ENCODE measurements at places on chromosomes 11 and 22.
A peak's percentile ranks its signal among the peaks of the same experiment; 100 is the strongest.

- no peak for DNase-seq
Observed at GRCh38 chr11:118649941-118650340, 29.5 kb downstream of the TREH start.

DNA sequence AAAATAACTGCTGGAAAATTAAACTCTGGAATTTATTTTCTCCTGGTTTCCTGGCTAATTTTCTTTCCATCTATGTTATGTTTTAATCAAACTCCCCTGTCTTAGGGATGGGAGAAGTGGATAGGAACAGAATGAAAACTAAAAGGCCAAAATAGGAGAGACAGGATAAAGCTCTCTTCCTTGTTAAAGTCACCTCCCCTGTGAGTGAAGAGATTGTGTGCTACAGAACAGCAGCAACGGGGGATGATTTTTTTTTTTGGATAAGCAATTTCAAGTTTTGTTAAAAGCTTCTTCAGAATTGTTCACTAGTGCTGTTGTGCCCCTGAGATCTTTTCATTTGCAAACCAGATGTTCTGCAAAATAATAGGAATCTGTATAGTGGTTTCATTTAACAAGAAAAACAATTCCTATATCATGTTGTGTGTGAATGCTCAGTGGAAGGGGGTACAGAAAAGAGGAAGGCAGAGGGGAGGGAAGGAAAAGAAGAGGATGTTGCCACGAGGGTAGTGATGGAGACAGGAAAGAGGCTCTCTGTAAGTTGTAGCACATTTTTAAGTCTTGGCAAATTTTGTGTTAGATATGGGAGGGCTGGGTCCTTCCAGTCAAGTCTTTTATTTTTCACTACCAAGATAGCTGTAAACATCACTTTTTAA is 301.2 kb downstream of the CADM1 start:
- no peak for DNase-seq

DNA sequence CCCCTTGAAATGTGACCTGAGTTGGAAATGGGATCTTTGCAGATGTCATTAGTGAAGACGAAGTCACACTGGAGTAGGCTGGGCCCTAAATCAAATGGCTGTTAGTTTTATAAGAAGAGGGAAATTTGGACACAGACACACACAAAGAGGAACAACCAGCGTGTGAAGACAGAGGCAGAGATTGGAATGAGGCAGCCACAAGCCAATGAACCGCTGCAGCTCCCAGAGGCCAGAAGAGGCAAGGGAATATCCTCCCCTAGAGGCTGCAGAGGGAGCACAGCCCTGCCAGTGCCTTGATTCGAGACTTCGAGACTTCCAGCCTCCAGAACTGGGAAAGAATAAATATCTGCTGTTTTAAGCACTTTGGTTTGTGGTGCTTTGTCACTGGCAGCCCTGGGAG is 484.5 kb downstream of the MN1 start:
- no peak for DNase-seq

GRCh38 chr11:67113231-67113721 is 5.8 kb upstream of the KDM2A start:
- DNase-seq = no peak

DNA sequence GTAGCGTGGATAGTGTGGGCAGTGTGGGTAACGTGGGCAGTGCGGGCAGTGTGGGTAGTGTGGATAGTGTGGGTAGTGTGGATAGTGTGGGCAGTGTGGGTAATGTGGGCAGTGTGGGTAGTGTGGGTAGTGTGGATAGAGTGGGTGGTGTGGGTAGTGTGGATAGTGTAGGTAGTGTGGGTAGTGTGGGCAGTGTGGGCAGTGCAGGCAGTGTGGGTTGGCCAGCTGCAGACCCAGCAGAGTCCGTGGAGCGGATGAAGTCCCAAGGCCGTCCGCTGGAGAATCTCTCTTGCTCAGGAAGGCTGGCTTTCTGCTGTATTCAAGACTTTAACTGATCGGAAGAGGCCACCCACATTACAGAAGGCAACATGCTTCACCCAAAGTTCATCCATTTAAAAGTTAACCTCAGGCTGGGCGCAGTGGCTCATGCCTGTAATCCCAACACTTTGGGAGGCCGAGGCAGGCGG is 26.1 kb upstream of the KRTAP5-6 start:
- DNase-seq = no peak

DNA sequence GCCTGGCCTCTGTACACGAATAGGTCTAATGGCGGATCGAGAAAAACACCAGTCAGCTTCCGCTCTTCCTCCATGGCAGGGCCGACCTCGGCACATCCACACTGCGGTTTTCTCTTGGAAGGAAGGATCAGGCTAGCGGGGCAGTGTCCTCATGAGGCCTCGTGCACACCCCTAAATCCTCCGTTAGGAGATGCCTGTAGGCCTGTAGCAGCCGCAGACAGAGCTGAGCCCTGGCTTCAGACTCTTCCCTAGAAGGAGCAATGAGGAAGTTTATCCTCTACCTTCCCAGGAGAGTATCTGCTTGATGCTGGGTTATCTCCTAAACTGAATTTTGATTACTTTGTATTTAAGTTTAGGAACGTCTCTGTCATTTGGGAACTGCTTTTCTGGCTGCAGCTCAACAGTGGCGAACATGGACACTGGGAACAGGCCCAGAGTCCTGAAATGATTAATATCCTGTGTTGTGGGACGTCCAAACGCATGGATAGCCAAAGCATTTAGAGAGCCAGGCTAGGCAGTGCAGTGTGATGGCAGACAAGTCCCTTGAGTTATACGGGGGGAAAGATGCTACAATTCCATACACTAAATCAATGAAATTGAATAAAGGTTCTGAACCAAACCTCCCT is 16.5 kb upstream of the BMAL1 start:
- peak; percentile 26 for DNase-seq

DNA sequence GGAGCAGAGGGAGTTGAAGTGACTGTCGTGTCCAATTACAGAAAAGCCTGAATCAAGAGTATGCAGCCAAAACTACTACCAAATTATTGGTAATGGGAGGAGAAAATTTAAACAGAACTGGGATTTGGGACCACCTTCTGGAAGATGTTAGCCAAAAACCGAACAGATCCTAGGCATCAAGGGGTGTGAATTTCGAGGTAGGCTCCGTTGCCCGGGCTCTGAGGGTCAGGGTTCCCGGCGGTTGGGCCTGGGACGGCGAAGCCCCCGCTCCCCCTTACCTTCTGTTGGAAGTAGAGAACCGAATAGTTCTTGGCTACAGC is 313 bp downstream of the PRCP start:
- DNase-seq = no peak

- DNase-seq = no peak
Observed at GRCh38 chr11:48054994-48055291, 74.6 kb downstream of the PTPRJ start.

GRCh38 chr22:46491946-46492345 is 45.5 kb downstream of the CELSR1 start:
- DNase-seq = no peak

DNA sequence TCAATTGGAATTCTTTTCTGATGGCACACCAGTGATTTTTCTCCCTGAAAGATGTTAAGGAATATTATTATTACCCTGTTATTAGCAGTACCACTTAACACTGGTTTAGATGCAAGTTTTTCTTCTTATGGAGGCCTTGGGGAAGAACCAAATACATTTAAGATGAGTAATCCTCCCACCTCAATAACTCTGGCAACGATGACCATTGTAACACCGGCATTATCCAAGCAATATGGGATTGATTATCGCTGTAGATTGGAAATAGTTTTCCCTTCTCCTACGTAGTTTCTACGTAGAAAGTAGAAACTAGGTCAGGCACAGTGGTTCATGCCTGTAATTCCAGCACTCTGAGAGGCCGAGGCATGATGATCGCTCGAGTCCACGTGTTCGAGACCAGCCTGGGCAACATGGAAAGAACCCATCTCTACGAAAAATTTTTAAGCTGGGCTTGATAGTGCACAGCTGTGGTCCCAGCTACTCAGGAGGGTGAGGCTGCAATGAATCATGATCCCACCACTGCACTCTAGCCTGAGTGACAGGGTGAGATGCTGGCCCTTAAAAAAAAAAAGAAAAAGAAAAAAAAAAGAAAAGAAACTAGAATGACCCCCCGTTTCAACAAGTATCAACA is 45.5 kb downstream of the PACSIN2 start:
- DNase-seq = no peak

- no peak for DNase-seq
Observed at GRCh38 chr22:42974223-42974622, 40.7 kb downstream of the PACSIN2 start.

GRCh38 chr11:29328961-29329441 is 687.8 kb downstream of the KCNA4 start:
- peak; percentile 17 for DNase-seq

GRCh38 chr11:34859496-34859895 is 56.7 kb downstream of the APIP start:
- no peak for DNase-seq

DNA sequence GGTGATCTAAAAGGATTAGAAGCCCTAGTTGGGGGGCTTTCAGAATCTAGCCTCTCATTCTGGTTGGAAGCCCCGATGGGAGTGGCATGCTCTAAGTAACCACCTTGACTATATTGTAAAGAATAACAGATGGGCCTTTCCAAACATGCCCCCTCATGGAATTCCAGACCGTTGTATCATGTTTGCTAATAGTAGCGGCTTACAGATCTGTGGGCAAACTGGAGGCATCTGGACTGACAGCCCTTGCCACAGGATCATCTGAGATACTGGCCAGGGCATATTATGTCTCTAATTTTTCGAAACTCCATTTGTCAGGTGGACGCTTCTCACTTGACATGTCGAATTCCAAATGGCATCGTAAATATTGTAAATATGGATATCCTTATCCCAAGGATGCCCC is 10.5 kb downstream of the APIP start:
- DNase-seq = no peak

- no peak for DNase-seq
Observed at GRCh38 chr11:68469642-68470041, 9.1 kb downstream of the PPP6R3 start.

DNA sequence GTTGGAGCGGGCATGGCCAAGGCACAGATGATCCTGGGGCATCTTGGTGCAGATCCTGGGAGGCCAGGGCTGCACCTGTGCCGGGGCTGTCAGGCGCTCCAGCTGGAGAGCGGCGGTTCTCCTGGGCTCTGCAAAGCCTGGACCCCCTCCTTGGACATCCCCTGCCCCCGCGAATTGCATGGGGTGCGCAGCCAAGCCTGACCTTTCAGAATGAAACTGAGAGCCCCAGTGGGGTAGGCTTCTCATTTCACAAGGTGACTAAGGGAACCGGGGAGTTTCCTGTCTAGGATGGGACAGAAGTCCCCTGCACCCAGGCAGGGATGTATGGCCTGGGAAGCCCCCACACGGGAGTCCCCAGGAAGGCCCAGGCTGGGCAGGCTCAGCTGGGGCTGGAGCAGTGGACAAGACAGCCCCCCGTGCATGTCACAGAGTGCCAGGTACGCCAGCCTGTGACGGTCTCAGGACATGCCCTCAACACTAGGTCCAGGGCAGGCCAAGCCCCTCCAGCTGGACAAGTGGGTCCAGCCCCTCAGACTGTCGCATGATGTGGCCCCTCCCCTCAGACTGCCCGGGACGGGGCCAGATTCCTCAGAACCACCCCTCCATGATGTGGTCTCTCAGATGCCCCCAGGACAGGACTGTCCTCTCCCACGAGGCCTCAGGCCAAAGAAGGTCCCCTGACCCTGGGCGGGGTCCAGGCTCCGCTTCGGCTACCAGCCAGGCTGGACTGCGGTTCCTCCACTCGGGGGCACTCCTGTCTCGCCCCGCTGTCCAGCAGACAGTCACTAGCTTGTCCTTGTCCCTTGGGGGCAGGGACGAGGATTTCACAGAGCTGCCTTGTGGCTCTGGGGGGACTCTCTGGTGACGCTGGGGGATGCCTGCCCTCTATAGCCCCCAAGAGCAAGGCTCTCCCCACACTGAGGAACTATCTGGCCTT is 2.3 kb downstream of the LSP1 start:
- DNase-seq = no peak

DNA sequence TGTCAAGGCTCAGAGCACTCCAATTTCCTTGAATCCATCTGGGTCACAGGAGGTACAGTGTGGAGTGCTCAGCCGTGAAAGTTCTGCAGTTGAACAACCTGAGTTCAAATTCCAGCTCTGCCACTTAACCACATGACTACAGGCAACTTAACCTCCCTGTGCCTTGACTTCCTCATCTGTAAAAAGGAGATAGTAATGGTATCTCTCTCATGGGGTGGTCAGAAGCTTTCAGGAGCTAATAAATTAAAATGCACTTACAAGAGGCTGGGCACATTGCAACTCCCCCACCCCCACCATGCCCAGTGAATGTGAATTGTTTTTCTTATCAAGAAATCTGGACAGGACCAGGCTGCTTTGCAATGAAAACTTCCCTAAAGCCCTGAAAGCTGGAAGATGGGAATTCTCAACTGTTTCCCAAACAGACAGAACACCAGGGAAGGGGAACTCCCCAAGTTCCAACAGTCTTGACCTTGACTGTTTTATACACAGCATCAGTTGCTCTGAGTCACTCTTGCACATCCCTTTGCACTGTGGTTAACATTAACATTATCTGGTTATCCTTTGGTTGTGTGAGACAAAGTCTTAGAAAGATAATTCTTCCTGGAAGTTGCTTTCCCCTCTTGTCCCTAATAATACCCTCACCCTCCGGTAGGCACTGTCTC is 137.0 kb downstream of the SLC1A2 start:
- no peak for DNase-seq

DNA sequence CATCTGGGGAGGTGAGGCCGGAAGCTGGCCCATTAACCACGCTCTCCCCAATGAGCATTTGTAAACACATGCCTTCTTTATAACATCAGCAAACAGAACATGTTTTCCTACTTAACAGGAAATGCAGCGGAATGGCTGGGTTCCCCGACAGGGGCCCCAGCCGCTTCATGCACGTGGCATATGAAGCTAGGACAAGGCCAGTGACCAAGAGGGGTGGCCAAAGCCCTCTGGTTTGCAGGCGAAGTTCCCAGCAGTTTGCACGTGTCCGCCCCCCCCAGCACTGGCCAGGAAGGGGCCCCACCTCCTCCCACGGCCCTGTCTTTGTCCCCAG is 38.7 kb upstream of the LINC01488 start:
- DNase-seq = peak; percentile 86

DNA sequence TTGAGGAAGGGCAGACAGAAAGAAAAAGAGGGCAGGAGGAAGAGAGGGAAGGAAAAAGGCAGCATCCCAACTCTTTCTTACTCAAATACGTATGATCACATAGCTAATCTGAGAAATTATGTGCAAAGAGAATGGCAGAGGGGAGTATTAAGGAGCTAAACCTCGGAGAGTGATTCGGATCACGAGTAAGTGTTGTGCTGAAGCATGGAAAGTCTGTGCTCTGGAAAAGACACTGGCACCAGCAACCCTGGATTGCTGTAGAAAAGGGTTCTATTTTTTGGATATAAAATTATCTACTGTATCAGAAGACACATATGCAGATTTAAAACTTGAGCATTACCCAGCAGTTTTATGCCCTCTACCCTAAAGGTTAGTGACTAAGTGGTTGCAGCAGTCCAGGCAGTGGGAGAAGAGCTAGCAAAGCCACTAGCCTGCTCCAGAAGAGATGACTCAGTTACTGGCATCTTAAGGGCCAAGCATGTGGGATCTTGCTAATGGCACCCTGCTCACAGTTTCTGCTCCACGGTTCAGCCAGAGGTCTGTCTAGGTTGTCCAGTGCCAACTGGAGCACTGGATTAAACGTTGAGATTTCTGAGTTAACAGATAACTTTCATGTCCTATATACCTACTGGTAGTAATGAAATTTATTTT is 151.7 kb downstream of the SWAP70 start:
- no peak for DNase-seq

GRCh38 chr11:43922744-43923405 is 19.6 kb upstream of the C11orf96 start:
- DNase-seq = no peak

All from hindlimb muscle (tissue), 1 donor.